ENCODE measurements at places on chromosomes 5 and 9. TPM values are rescaled to one million over a fixed set of nuclear protein-coding genes. Genes with fewer than 3 reads are reported as not detected.

DNA sequence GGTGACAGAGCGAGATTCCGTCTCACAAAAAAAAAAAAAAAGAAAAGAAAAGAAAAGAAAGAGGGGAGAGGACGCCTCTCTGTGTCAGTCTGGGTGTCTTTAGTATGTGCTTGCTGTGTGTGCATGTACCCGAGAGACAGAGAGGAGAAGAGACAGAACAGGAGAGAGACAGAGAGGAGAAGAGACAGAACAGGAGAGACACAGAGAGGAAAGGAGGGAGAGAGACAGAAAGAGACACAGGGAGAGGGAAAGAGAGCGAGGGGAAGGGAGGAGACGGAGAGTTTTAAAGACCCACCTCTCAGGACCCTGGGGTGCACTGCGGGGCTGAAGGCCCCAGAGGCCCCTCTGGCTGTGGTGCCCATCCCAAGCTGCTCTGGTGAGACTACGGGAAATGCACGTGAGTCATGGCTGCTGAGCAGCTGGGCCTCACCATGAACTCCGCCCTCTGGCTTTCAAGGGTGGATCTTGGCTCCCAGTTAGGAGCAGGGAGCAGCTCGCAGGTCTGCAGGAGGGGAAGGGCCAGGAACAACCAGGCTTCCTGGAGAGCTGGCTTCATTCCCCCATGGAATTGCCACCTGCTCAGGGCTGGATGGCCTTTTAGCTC, 7.9 kb downstream of the SLC6A3 start:
- peaks cover 9% of the 10 kb centered on the region for H3K4me1 ChIP-seq
- peaks cover 3% of the 10 kb centered on the region for H3K27me3 ChIP-seq
- no peaks in the 10 kb centered on the region for H3K36me3 ChIP-seq
- no peak overlapping the region for H3K4me3 ChIP-seq
- H3K27ac ChIP-seq: no peak overlapping the region

Gene GPX8
- 0.33 TPM for total RNA-seq

- no peak overlapping the region for H3K27ac ChIP-seq
- no peak for DNase-seq
- no peaks in the 10 kb centered on the region for H3K4me1 ChIP-seq
Observed at GRCh38 chr9:111000202-111000601, 38.1 kb downstream of the LPAR1 start.

- H3K4me1 ChIP-seq: no peaks in the 10 kb centered on the region
- H3K27ac ChIP-seq: no peak overlapping the region
- H3K27me3 ChIP-seq: no peaks in the 10 kb centered on the region
- no peaks in the 10 kb centered on the region for H3K36me3 ChIP-seq
- no peak overlapping the region for H3K4me3 ChIP-seq
Observed at GRCh38 chr9:121860744-121861143, 209.3 kb downstream of the DAB2IP start.

DNA sequence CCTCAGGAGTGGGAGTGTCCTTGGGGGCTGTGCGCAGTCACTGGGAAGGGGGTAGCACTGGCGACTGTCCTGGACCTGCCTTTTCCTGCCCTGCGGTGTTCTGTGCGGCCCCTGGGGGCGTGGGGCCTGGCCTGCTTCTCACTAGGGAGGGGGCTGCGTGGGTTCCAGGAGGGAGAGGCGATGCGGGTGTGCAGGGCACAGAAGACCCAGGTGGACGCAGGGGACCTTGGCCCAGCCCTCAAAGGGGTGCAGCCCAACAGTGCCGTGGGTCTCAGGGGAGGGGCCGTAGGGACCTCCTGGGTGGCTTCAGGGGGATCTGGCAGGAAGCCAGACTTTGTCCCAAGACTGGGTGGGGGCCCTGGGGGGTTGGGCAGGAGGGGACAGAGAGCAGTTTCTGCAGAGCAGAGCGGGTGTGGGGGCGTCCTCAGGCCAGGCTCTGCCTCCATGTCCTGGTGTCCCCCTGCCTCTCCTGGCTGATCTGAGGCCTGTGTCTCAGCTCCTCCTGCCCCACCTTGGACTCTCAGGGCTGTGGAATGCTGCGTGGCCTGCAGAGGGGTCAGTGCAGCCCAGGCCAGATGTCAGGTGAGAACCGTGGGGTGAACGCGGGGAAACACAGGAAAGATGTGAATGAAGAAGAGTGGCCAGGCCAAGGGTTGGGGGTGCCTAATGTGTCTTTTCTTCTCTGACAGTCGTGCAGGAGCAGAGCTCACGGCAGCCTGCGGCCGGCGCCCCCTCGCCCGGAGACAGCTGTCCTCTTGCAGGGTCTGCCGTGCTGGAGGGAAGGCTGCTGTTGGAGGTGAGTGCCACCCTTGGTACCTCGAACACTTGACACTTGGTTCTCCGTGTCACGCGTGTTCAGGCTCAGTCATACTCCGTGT, 54.6 kb downstream of the AHRR start:
- H3K27me3 ChIP-seq: 0 out of 2 replicates have a peak, but pooled peaks cover 2% of the 10 kb centered on the region
- no peaks in the 10 kb centered on the region for H3K4me1 ChIP-seq
- no peak overlapping the region for H3K27ac ChIP-seq
- H3K4me3 ChIP-seq: no peak overlapping the region

Gene CLIC3
- 0.34 TPM for total RNA-seq

GRCh38 chr5:112918679-112919078, 3.3 kb downstream of the REEP5 start:
- H3K27ac ChIP-seq: no peak overlapping the region
- peaks cover 23% of the 10 kb centered on the region for H3K36me3 ChIP-seq
- no peaks in the 10 kb centered on the region for H3K27me3 ChIP-seq
- no peak overlapping the region for H3K4me3 ChIP-seq

Gene FSD1L
- 5.1 TPM for total RNA-seq
